ENCODE measurements at places on chromosomes 6 and 20. TPM values are rescaled to one million over a fixed set of nuclear protein-coding genes. Genes with fewer than 3 reads are reported as not detected.

Gene SIGLEC1
- total RNA-seq = not detected

Gene PBOV1
- total RNA-seq = not detected

Gene SIRPB2
- not detected for total RNA-seq

Gene FKBP1C
- total RNA-seq = 0.46 TPM

Gene SNAP91
- total RNA-seq = 0.05 TPM

Gene ULBP1
- total RNA-seq = 0.09 TPM

Gene DLK2
- 0.30 TPM for total RNA-seq

Gene ISM1
- not detected for total RNA-seq

Gene UBE2C
- 2.1 TPM for total RNA-seq

Gene BNIP5
- total RNA-seq = not detected

Gene PSORS1C2
- total RNA-seq = not detected

Gene CTAGE9
- total RNA-seq = not detected

Gene CNR1
- total RNA-seq = not detected

Gene STK38
- total RNA-seq = 19.6 TPM

Gene FOXA2
- total RNA-seq = not detected

Gene ZNF334
- 2.7 TPM for total RNA-seq

Gene LIN28B
- total RNA-seq = 0.05 TPM

Gene ADGB
- not detected for total RNA-seq

Gene GPR63
- 0.59 TPM for total RNA-seq

Gene ZNF322
- 19.9 TPM for total RNA-seq

Gene IL17F
- not detected for total RNA-seq

Gene TRIM15
- not detected for total RNA-seq

Gene GRM1
- total RNA-seq = not detected

Gene TSPO2
- total RNA-seq = not detected

Measured in smooth muscle cell of the umbilical artery (primary cell).